ENCODE measurements at places on chromosomes 2 and 18.

DNA sequence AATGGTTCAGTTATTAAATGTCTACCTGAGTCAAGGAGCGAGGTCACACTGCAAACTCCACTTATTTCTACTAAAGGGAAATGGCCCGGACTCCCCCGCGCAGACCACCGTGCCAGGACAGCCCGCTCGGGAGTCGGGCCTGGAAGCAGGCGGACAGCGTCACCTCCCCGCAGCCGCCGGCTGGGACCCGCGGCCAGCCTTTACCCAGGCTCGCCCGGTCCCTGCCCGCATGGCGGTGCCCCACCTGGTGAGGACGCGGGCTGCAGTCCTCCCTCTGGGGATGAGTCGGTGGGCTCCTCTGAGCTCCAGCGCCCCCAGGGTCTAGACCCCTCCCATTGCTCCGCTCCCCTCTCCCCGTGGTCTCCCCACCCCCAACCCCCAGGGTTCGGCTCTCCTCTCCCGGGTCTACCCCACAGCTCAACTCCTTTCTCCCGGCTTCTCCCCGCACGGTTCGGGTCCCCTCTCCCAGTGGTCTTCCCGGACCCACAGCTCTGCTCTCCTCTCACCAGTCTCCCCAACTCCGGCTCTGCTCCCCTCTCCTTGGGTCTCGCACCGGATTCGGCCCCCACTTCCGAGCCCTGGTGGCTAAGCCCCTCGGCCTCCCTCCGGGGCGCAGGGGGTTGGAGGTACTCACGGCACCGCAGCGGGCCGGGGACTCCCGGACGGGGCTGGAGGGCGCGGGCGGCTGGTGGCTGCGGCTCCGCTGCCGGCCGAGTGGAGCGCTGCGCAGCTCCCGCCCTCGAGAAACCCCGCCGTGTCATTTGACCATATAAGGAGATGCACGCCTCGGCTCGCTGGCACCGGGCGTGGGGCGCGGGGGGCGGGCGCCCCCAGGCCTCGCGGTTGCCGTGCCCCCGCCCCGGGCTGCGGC is at the start of gene FHL2:
TSS of gene FHL2 (minus strand) at position 716 of the 871 bp plus-strand sequence. CDS start 12,535 bp downstream, outside the sequence.
- no peak for DNase-seq

DNA sequence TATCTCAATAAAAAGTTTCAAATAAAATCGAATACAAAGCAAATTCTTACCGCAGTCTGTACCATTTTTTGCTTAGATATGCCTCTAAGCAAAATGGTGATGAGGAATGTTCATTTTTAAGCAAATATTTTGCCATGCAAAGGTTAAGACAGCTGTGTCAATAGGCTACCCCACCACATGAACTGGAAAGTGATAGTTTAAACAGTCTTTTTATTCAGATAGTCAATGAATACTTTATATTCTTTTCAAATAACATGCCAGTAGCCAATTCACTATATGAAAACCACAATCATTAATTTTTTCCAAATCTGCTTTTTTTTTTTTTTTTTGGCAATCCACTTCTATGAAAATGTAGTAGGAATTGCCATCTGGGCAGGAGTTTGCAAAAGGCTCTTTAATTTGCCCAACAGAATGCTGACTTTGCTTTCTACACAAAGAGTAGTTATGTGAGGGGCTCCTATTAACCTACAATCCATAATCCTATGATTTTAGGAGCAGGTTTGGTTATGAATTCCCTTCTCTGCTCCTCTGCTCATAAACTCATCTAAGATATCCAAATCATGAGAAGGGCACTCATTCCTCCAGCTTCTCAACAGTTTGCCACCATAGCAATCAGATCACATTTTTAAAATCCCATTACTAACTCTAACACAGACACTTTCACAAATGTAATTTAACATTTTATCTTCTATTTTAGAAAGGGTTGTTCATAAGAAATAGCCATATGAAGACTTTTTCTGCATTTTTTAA is 69.2 kb downstream of the SLC40A1 start:
- DNase-seq, result no peak

DNA sequence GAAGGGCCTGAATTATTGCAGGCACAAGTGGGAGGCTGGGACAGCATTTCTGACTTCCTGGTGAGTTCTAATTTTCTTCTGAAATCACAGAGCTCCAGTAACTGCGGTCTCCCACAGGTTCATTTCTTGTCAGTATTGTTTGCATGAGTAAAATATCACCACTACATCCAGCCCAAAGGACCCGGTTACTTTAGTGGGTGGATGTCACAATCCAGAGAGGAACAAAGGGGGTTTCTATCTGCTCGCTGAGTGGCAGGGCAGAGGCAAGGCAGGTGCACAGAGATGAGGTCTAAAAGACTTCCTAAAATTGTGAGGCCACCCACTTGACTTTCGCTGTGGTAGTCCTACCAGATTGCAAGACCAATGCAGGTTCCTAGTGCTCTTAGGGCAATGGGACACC is 800.4 kb upstream of the ID2 start:
- no peak for DNase-seq

DNA sequence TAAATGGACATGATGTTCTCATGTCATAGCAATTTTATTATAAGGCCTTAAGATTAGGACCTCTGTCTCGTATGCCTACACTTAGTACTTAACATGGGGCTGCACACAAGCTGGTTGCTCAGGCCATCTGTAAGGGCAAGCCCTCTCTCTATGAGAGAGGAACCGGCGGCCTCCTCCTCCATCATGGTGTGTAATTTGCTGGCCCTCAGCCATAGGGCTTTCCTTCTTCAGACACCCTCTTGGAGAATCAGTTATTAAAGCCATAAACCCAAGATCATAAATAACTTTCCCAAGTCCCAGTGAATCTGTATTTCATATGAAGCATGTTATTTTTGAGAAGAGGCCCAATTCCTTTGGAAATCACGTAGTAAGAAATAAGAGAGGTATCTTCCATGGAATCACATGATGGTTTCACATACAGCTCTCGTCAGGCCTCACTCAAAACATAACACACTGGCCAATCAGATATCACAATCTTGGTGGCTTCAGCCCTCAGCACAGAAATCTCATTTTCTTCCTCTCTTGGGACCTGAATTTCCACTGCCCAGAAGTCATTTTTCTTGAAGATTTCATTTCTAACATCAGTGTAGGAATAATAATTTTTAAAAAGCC is 92.6 kb downstream of the RDH14 start:
- no peak for DNase-seq

- no peak for DNase-seq
Observed at GRCh38 chr18:50293039-50293438, 5.5 kb upstream of the CXXC1 start.

GRCh38 chr2:28809927-28810326 is 707 bp upstream of the SPDYA start:
- DNase-seq, result no peak

GRCh38 chr18:50190236-50190635 is 4.7 kb downstream of the MYO5B start:
- no peak for DNase-seq

- DNase-seq, result no peak
Observed at GRCh38 chr2:8312221-8312620, 369.6 kb upstream of the ID2 start.

- no peak for DNase-seq
Observed at GRCh38 chr18:50989711-50990110, 21.9 kb downstream of the ELAC1 start.

DNA sequence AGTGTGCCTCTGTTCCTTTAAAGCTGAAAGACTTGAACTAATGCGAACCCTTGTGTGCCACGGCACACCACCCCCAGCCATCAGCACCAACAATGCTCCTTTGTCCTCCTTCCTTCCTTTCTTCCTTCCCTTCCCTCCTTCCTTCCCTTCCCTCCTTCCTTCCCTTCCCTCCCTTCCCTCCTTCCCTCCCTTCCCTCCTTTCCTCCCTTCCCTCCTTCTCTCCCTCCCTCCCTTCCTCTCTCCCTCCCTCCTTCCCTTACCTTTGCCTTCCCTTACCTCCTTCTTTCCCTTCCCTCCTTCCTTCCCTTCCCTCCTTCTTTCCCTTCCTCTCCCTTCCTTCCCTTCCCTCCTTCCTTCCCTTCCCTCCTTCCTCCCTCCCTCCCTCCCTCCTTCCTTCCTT is 208.3 kb upstream of the PXDN start:
- DNase-seq, result no peak

GRCh38 chr2:208545403-208546042 is 138.9 kb downstream of the PTH2R start:
- no peak for DNase-seq
